Stimulated activated CD8-positive, alpha-beta memory T cell treated with anti-CD3 and anti-CD28 coated beads, Interleukin-7, amount 100 ng/mL, for 48 hours (primary cell): ENCODE measurements at places on chromosomes 5 and 9.

DNA sequence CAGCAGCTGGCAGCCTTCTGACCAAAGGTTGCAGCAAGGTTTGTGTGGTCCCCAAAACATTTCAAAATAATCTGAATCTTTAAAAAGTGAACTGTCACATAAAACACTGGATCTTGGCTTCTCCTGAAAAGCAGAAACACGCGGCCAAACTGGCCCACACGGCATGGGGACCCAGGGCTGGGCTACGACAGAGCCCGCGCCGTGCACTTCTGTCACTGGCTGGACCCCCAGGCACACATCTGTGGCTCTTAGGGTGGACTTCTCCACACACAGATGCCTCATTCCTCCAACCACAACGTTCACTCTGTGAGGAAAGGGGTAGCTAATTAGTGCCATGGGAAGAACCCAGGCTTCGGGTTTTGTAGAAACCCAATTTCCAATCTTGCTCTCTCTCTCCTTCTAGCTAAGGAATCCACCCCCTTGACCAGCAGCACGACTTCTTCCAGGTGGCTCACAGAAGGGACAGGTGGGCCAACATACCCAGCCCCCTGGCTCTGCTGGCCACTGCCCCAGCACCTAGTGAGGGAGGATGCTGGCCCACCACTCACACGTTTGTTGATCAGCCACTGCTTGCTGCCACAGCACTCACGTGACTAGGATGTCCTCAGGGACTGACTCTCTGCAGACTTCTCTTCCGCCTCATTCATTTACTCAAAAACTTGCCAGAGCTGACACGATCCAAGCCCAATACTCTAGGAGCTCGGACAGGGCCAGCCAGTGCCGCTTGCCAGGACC is 17.9 kb downstream of the LMAN2 start:
- no peak for DNase-seq

DNA sequence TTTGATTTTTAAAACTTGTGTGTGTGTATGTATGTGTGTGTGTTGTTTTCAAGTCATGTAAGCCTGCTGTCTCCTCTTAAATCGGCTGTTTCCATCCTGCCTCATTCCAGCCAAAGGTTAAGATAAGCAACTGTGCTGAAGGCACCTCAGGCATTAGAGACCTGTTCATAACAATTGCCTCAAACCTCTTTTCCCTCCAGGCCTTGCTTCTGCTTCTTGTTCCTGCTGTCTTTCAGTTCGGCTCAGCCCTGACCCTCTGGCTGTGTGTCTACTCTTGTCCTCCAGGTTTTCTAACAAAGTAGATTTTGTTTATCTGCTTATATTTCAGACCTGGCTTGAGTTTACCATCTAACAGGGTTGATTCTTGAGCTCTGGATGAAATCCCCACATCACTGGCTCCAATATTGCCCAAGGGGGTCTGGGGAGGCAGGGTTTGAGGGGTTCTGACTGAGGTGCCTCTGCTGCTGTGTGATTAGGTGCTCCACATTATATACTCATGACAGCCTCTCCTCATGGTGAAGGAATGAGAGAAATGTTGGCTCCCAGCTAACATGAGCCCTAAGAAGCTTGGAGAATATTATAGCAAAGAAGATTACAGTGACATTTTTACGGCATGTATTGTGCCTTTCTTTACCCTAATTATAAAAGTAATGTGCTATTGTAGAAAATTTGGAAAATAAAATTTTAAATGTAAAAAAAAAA is 229.7 kb upstream of the PIK3R1 start:
- no peak for DNase-seq

DNA sequence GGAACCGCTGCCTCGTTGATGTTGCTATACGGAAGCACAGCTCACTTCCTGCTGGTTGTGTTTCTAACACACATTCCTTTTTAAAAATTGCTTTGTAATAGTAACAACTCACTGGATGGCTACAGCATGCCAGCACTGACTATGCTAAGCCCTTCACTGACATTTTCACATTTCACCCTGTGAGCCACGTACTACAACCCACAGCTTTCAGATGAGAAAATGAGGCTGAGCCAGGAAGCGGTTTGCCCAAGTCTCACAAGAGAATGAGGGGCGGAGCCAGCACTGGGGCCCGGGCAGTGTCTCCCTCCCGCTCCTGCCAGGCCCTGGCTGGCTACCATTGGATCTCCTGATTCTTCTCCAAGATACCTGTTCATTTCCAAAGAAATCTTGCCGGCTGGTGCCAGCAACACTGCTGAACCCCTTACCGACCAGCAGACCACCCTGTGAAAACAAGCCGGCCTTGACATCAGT is 38.3 kb downstream of the FAM78A start:
- DNase-seq: peak; percentile 86

GRCh38 chr5:6843335-6843734 is 130.1 kb downstream of the TENT4A start:
- no peak for DNase-seq

DNA sequence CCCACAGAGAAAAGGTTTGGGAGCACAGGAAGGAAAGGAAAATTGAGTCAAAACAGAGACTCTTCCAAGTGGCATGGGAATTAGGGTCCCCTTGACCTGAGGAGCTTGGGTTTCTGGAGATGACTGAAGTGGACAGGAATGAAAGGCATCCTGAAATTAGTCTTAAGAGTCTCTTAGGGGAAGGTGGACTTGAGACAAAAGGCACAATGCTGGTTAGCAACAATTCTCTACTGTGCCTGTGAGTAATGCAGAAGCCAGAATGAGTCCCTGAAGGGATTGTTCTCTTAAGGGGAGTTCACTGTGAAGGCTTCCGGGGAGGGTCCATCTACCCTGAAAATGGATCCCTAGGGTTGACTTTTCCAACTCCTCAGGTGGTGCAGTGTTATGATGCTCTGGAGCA is 58.4 kb upstream of the FOXE1 start:
- DNase-seq: no peak

DNA sequence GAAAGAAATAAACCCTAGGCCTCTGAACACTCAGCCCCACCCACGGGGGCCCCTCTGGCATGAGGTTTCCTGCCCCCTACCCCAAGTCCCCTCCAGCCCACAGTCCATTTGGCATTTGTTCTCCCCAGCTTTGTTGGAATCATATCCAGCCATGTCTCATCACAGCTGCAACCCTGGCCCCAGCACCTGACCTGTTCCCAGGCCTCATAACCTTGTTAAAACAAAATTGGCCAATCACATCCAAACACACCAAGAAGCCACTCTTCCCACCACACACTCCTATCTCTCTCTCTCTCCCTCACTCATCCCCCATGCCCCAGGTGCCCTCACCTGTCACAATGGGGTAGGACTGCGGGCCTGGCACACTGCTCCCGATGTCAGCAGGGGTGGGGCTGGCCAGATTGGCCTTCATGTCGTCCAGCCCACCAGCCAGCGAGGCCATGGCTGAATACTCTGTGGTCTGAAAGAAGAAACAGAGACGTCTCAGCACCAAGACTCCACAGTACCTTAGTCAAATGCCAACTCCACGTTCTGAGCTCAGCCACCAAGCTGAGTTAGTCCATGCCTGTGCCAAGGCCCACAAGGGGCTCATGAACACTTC is 110.9 kb downstream of the PAX5 start:
- no peak for DNase-seq

- DNase-seq: no peak
Observed at GRCh38 chr5:114734238-114734637, 372.4 kb downstream of the KCNN2 start.

- no peak for DNase-seq
Observed at GRCh38 chr5:179281694-179282093, 63.6 kb downstream of the ADAMTS2 start.

- no peak for DNase-seq
Observed at GRCh38 chr5:136666970-136667620, 301.8 kb upstream of the TRPC7 start.

- DNase-seq: no peak
Observed at GRCh38 chr9:16076511-16076910, 523.7 kb downstream of the CCDC171 start.

- no peak for DNase-seq
Observed at GRCh38 chr5:62488531-62488930, 76.0 kb downstream of the IPO11 start.

DNA sequence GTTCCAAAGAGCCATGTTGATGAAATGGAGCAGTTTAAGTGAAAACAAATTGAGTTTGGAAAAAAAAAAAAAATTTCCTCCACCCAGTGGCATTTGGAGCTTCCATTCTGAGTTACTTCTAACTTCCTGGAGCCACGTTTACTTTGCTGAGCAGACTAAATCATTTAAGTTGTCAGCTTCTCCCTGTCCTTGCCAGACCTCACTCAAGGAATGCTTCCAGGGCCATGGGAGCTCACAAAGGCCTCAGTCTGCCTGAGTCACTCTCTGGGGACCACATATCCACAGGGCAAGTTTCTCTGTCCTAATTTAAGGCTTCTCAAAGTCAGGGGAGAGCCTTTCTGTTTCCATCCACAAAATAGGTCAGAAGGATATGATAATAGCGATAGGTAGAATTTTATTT is 210.3 kb upstream of the TNC start:
- DNase-seq: no peak

GRCh38 chr5:141121563-141121962 is at the start of gene PCDHB4:
Gene PCDHB4, plus strand, starts transcription at chr5:141121818. Its CDS starts 181 bp downstream, at chr5:141121999.
- DNase-seq: no peak

DNA sequence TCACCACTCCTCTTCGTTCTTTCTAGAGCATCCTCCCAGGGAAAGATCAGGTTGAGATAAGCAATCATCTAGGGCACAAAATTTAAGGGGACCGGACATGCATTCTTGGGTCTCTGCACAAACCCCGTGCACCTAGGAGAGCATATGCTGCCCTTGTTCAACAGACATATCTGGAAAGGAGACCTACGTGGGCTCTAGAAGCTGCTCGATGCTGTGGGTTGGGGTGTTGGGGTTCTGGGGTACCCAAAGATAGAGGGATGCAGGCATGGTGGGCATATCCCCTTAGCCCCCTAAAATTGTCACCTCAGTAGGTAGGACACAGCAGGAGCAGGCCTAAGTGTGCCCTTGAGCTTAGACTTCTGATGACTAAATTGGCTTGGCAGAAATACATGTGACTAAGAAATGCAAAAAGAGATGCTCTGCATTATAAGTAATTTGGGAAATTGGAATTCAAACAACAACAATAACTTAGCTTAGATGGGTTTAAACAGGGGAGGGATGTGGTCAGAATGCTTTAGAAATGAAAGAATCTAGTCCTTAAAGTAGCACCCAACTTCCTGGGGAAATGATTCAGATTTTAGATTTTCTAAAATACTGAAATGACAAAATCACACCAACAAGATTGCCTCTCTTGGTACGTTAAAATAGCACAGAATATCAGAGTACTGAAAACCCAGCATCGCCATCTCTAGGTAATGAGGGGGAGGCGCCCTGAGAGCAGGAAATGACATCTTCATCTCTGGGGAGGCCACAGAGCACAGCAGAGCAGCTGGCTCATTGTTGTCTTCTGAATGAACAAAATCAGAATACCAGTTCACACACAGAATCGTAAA is 172.3 kb downstream of the GNA14 start:
- peak; percentile 67 for DNase-seq

DNA sequence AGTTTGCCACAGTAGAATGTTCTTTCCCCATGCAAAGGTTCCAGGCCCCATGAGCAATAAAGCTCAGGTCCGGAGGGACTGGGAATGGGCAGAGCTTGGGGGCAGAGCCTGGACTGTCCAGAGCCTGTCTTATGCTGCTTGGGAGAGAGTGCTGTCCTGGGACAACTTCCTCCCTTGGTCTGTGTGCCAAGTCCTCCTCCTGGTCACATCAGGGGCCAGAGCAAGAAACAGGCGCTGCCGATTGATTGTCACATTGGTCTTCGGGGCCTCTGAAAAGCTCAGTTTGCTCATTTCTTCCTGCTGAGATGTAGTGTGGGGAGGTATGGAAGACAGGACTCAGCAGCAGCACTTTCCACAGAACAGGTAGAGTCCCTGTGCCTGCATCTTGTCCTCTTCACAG is 54.0 kb upstream of the FCN1 start:
- no peak for DNase-seq

DNA sequence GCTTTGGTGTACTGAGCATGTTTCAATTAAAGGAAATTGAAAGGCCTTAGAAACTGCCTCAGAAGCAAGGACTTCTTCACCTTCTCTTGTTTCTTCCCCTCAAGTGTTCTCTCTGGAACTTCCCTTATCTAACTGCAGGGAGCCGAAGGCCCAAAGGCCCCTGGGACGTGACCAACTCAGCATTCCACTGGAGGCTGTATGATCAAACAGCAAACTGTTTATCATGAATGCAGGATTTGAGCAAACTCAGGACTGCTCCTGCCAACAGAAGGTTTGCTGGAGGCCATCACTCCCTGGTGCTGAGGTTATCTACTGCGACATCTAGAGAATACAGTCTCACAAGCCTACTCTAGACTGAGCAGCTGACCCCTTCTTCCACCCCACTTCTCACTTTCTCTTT is 4.8 kb upstream of the CDH10 start:
- DNase-seq: no peak

- DNase-seq: no peak
Observed at GRCh38 chr9:133204993-133205336, 4.1 kb downstream of the OBP2B start.

- no peak for DNase-seq
Observed at GRCh38 chr5:37847978-37848425, 8.2 kb upstream of the GDNF start.

DNA sequence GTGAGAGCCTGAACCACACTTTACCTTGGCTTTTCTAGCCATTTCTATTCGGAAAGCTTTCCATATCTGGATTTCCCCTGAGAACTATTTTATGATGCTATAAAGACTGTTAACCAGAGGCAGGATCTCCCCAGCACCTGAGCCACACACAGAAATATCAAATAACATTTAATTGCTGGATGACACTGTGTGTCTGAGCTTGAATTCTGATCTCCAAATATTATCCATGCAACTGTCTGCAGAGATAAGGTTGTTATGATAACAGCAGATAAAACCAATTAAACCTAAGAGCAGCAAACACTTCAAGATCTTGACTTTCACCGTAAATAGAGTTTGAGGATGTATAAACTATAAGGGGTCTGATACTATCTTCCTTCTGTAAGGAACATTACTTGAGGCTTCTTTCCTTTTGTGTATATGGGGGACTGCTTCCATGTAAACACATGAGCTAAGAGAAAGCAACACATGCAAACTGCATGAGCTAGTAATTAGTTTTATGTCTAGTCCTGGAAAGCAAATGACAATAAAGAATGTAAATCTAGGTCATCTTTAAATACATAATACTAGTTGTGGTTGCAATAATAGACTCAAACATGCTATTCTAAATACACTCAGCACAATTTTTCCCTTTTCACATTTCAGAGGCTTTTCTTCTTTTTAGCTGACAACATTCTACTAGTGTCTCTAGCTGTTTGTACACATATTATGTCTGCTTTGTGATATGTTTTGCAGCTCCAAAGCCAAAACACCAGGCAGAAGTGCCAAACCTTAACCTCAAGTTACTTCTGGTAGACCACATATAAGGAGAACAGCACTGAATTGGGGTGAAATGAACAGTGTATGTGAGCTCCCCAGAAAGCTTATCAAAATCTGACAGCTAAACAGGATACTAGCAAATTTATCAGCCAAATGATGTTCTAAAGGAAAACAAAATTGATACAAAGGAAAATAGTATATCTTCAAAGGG is 136.5 kb downstream of the EFNA5 start:
- DNase-seq: no peak
